ENCODE measurements at places on chromosomes 1 and 21.

GRCh38 chr1:47210666-47211065 lies 20.8 kb upstream of the PDZK1IP1 start:
- DNase-seq = no peak

DNA sequence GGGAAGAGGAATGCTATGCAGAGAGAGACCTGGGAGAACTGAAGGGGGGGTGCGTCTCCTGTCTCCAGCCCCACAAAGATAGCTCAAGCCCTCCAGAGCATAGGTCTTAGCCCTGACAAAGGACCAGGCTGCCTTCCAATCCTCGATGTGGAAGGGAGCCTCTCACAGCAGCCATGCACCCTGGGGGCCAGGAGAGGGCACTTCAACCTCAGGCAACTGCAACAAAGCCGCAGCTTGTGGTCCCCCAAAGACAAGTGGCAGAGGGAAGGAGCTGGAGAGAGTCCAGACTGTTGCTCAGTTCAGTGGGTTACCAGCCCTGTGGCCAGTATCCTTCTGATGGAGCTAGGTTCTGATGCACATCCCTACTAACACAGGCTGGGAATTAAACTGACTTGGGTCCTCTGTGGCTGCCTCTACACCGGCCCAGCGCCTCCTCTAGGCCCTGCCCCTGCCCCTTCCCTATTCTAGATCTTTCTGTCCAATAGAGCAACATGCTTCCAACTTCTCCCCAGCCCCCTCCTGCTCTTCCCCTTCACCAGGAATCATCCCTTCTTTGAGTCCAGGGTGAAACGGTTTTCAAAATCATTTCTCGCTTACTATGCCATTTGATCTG lies 100.7 kb upstream of the SPATA6 start:
- peak; percentile 19 for DNase-seq

- DNase-seq = no peak
Observed at GRCh38 chr1:43760745-43761317, 53.5 kb downstream of the ST3GAL3 start.

- no peak for DNase-seq
Observed at GRCh38 chr1:118692143-118692542, 296.0 kb downstream of the TBX15 start.

DNA sequence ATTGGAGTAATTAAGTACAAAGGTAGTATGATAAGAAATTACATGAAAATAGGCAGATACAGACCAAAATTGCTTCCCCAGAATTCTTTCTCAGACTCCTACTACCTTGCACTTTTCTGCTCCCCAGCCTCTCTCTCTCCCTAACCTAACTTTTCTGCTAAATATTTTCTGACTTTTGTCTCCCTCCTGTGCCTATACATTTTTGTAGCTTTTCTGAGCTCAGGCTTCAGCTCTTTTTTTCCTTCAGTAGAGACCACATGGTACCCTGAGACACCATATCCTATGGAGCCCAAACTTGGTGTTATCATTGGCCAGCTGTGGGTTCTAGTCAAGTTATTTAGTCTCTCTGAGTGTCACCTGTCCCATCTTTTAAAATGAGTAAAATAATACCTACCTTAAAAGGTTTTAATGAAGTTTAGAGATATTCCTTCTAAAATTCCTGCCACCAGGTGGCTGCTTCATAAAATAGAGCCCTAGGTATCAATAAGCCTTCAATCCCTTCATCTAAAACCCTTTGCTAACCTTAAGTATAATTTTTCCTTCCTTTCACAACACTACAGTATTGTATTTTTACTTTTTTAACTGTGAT lies 237.6 kb upstream of the DUSP10 start:
- DNase-seq = no peak

DNA sequence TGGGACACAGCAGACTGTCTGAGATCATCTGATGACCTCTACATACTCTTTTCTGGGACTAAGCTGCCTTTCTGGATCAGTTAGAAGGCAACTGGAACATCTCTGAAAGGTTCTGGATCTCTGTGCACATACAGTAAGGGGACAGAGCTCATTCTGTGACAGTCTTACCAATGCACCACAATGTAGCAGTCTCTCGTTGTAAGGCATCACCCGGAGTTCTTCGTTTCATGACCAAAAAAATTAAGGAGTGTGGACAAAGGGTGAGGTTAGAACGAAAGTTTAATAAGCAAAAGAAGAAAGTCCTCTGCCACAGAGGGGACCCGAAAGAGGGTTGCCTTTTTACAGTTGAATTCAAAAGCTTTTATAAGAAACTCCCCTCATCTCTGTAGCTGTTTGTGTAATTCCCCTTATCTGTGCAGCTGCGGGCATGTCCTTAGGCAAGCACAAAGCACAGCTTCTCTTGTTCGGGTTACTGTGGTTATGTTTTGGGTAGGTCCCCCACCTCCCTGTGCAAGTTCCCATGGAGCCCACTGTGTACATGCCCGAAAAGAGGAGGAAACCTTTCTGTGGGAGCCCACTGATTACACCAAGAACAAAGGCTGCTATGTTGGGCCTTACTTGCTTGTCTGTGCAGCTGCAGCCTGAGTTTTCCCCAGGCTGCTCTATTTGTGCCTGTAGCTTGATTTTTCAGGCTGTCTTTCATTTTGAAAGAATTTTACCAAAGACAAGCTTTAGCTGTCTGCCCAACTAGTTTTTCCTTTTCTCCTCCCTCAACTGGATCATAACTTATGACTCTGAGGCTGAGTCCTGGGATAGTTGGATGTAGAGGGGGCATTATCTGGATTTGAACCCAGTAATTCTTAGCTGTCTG lies 53.1 kb upstream of the CACNA1E start:
- peak; percentile 50 for DNase-seq

- no peak for DNase-seq
Observed at GRCh38 chr1:14055442-14056223, 355.6 kb downstream of the PRDM2 start.

DNA sequence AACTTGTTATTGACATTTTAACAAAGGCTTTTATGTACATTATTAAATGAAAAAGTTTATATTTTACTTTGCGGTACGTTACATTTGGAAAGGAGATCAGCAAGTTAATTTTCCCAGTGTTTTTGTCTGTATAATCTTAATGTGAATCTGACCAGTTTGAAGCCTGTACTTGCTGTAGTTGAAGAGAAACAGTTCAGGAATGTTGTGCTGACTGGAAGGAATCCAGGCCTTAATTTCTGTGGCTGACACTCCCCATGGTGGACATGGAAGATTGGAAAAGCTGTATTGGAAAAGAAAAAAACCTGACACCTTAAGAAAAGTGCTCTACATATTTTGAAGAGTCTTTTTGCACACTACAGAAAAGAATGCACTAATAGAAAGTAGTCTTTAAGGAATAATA lies 15.5 kb downstream of the LEPR start:
- no peak for DNase-seq

- DNase-seq = no peak
Observed at GRCh38 chr1:113793878-113794834, 18.1 kb downstream of the RSBN1 start.

DNA sequence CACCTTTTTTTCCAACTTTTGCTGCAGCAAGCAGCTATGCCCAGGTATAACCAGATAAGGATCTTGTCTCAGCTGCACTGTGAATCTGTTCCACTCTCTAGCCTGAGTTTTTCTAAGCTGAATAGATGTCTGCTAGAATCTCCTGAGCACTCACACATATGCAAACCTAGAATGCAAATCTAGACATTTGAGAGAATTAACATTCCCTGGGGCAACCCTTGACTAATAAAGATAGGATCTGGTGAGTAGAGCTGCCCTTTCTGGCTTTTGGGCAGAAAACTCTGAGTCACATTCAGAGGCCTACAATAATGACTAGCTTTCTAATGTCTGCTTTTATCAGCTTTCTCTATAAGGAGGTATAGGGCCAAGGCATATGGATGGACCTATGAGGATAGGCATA lies 61.4 kb upstream of the BARHL2 start:
- no peak for DNase-seq

GRCh38 chr1:149916898-149917252 lies 769 bp downstream of the SV2A start:
- DNase-seq = no peak

- peak; percentile 39 for DNase-seq
Observed at GRCh38 chr1:174982971-174983689, 16.6 kb upstream of the CACYBP start.

GRCh38 chr1:116020668-116021272 lies 44.5 kb downstream of the SLC22A15 start:
- peak; percentile 11 for DNase-seq

DNA sequence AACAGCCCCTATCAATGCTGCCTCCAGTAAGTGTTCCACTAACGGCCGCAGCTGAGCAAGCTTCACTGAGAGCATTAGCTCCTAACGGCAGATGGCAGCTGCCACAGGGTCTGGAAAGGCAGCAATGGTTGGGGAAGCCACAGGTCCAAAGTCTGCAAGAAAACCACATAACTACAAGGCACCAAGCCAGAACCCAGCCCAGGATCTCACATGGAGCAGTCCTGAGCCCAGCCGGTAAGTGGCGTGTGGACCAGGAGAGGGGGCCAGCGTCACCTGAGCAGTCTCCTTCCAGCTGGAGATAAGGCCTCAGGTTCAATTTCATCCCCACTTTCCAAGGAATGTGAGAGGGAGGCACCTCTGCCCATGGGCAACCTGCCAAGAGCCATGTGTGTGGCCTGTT lies 13.2 kb downstream of the SYT2 start:
- no peak for DNase-seq

Data from T-helper 2 cell (primary cell).